ENCODE measurements at places on chromosomes 2 and 18.

DNA sequence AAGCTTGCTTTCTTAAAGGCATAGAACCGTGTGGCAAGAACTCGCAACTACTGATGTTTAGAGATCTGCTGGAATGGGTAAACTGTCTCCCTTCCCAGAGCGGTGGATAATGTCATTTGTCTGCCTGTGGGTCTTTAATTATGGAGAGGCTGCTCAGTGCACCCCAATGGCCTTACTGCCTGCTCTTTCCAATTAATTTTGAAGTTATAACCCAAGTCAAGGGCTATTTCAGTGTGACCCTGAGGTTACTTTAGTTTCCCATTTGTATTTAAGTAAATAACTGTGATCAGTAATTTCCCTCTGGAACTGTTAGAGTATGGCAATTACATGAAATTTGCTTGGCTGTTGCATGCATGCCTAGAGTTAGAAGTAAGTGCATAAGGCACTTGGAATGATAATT, 48.9 kb upstream of the LYPD6 start:
- DNase-seq: no peak

GRCh38 chr2:161844822-161845221, 220.6 kb downstream of the SLC4A10 start:
- DNase-seq: no peak

DNA sequence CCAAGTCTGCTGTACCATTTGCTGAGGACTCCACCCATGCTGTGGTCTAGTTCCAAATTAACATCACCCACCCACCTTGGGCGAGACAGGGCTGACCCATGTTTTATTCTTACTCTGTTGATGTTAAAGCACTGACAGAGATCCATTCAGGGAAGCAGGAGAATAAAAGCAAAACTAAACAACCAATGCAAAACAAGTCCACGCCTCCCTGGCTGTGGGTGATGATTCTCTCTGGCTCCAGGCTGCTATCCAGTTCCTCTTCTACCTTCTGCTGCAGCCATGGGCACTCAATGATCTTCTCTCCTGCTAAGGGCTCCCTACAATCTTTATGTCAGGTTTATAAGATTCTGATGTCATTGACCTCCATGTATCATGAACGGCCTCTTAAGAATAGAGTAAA, 786.6 kb upstream of the ID2 start:
- DNase-seq: no peak

GRCh38 chr18:23592911-23593310, 6.6 kb upstream of the NPC1 start:
- no peak for DNase-seq

DNA sequence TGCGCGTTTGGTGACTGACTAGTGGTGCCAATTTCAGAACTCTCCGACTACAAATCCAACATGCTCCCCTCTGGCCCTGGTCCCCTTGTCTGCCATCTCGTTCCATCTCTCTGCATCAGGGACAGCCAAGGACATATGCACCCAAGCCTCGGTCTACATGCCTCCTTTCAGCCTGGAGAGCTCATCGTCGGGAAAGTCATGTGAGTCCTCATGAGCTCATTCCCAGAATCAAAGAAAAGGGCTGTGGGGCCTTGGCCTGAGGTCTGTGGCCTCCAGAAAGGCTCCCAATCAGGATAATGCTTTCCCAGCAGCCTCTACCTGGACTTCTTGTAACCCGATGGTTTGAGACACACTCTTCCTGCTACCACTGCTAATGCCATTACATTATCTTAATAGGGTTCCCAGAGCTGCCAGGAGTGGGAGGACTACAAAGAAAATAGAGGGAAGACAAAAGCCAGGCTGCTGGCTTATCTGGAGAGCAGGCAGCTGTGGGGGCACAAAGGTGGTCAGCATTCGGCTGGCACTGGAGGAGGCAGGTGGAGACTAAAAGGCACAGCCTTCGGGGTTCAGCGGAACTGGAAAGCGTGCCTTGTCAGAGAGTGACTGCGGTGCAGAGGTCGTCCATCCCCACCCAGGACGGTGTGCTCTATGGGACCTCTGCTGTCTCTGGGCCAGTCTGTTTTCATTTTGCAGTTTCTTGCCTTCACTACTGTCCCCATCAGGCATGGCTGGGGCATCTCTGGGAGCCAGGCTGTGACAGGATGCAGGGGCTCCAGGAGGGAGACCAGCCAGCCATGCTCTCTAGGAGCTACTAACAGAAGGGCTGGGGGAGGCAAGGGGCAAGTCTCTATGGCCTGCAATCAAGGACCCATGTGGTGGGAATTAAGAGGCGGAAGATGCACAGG, 104.4 kb upstream of the SMAD2 start:
- no peak for DNase-seq

DNA sequence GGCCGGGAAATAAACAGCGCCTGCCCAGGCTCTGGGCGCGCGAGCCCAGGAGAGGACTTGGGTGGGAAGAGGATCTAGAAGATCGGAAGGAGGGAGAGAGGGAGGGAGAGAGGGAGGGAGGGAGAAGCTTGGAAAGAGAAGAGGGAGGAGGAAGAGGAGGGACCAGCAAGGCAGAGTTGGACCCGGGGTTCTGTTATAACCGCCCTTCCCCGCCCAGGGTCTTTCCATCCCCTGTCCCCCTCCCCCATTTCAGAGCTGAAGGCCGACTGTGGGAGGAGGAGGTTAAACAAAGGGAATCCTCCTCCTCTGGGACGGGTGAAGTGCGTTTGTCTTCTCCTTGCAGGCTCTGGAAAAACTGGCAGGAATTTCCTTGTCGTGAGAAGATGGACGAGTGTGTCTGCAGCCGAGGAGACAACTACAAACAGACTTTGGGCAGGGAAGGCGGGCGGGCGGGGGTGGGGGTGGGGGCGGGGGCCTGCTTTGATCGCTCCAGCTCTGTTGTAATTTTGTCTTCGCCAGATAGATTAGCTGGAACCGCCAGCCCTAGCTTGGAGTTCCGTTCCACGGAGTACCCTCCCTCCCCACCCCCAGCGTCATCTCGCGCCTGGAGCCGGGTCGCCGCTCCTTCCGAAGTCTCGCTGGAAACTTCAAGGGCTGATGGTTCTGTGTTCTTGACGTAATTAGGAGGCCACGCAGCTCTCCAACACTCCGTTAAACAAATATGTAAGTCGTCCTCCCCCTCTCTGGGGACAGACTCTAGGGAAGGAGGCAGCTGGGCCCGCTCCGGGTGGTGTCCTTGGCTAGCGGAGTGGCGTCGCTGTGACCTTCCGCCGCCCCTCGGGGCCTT, 6.4 kb upstream of the SP9 start:
- no peak for DNase-seq

DNA sequence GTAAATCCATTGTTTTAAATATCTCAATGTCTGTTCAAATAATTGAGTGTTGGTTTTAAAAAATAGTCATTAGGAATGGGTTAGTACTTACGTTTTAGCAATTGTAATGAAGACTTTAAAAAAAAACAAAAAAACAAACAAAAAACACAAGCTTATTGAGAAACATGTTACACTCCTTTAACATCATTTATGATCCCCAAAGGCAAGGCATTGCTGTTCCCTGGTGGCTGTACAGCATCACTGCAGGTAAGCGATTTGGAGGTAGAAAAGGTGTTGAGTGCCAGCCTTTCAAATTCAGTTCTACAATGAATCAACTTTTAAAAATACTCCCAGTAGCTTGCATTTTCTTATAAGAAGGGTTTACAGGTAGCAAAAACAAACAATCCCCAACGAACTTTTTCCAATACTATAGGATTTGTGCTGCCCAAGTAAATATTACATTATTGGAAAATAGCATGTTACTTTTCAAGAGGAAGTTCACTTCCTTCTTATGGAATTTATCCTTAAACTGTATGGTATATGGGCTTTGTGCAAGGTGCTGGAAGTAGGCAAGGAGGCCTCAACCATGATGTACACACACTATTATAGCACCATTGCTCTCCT, 27.5 kb downstream of the CNRIP1 start:
- no peak for DNase-seq
